Activated CD4-positive, CD25-positive, alpha-beta regulatory T cell treated with anti-CD3 and anti-CD28 coated beads, Interleukin-2, amount 50 U/mL, for 16 hours (primary cell): ENCODE measurements at places on chromosomes 1 and 21.

- no peak for DNase-seq
Observed at GRCh38 chr1:208007938-208008342, 97.0 kb upstream of the CD34 start.

DNA sequence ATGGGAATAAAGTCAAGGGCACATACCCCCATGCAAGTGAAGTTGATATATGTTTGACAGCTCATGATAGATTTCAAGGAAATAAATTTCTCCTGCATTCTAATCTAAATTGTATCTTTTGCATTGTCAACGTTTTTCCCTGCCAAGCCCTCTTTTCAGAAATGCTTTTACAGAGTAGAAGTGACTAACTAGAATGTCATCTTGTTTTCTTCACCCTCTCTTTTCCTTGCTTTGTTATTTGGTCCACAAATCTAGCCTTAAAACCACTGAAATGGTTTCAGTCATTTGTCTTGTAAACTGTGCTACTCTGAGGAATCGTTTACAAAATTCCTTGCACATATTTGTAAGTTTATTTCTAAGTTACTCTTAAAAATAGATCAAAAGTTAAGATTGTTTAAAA is 600.8 kb upstream of the CXADR start:
- DNase-seq: no peak

DNA sequence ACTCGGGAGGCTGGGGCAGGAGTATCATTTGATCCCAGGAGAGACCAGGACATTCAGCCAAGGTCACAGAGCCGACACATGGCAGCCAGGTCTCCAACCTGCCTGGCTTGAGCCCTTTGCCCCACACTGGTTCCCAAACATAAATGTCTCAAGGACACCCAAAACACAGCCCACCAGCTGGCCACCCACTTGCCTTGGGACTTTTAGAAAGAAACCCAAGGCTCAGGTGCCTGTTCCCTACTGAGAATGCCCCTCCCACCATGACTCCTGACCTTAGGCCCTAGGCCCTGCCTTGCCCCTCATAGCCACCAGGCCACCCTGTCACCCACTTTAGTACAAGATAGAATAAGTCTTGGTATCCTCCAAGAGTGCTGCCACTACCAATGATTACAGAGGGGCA is 41.9 kb upstream of the LRP8 start:
- no peak for DNase-seq

DNA sequence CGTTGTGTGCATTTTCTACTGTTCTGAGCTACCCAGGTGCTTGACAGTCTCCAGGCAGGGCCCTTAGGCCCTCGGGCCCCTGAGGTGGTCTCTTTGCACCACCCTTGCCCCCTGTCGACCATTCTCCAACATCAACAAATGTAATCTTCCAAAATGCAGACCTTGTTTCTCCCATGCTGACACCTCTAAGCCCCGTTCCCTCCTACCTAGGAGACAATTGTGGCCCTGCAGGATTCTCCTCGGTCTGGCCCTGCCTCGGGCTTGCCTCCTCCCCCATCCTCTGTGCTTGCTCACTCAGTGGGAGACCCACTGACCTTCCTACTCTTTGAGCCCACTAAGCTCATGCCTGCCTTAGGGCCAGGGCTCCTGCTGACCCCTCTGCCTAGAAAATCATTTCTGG is 104.2 kb upstream of the TARDBP start:
- DNase-seq: no peak

GRCh38 chr1:56106531-56107274 is 472.7 kb downstream of the PLPP3 start:
- no peak for DNase-seq

DNA sequence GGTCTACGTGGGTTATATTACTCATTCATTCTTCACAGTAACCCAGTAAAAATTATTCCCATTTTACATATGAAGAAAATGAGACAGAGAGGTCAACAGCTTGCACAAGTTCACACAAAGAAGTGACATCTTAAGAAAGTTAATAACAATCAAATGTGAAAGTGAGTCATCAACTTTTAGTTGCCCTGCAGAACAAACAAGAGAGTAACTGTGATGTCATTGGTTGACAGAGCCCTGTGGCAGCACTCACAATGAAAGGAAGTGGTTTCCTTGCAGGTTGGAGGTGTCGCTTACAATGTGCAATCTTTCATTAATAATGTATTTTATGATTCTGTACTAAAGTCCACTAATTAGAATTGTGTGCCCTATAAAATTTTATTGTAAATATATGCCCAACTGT is 369.6 kb downstream of the RYR2 start:
- DNase-seq: no peak

GRCh38 chr1:216926720-216927510 is 203.7 kb upstream of the ESRRG start:
- DNase-seq: no peak

- no peak for DNase-seq
Observed at GRCh38 chr1:224064150-224064549, 49.8 kb upstream of the FBXO28 start.

DNA sequence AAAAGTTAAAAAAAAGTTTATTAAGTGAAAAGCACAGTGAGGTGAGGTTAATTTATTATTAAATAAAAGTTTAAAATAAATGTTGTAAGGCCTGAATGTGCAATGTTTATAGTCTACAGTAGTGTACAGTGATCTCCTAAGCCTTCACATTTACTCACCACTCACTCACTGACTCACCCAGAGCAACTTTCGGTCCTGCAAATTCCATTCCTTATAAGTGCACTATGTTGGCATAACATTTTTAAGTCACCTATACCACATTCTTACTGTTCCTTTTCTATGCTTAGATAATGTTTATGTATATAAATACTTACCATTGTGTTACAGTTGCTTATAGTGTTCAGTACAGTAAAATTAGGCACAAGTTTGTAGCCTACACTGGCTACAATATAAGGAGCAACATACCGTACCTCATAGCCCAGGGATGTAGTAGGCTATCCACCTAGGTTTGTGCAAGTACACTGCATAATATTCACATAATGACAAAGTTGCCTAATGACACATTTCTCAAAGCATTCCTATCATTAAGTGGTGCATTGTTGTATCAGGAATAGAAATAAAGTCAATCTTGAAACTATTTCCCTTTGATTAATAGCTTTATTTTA is 426.5 kb upstream of the BRINP3 start:
- DNase-seq: no peak

GRCh38 chr1:116769561-116769977 is 15.3 kb downstream of the CD2 start:
- peak; percentile 61 for DNase-seq
